ENCODE measurements at places on chromosomes 2 and 18.

DNA sequence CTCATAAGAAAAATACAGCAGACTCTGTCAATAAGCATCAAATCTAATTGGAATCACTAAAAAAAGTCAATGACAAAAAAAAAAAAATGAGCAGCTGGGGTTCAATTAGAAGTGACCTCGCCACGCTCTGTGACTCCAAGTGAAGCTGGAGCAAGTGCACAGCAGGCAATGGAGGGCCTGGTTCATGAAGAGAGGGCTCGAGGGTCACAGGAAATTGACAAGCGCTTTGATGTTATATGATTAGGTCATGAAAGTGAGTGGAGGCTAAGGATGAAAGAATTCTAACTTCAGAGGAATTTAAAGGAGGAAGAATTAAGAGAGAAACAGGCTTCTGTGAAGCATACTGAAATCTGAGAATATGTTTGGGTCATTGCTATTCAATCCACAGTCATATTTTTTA is 85.4 kb upstream of the TMEM18 start:
- peaks cover 90% of the 10 kb centered on the region for H3K27me3 ChIP-seq
- DNase-seq: no peak
- H3K4me1 ChIP-seq: no peaks in the 10 kb centered on the region
- no peaks in the 10 kb centered on the region for H3K36me3 ChIP-seq
- no peak overlapping the region for H3K4me3 ChIP-seq

DNA sequence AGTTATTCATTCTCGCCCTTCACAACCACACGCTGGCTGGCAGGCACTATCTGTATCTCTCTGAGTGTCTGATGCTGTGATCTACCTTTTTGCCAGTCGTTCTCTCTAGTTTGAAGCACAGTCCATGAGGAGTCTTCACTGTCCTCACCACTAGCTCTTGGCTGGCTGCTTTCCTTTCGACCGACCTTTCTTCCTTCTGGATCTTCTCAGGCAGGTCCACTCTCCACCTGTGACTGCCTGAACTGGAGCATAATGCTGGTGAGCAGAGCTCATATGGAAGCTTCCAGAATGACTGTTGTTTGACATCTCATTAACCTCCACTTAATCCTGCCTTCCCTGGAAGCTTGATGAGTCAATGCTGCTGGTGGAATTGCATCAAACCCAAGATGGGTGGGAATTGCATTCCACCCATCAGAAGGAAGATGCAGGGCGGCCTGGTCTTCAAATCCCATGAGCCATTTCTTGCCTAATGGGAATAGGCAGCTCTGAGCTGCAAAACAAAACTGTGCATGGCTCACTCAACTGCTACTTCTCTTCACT is 283.5 kb upstream of the HDAC4 start:
- no peak overlapping the region for H3K4me3 ChIP-seq
- H3K27me3 ChIP-seq: peaks cover 92% of the 10 kb centered on the region
- no peaks in the 10 kb centered on the region for H3K4me1 ChIP-seq
- H3K36me3 ChIP-seq: no peaks in the 10 kb centered on the region
- H3K27ac ChIP-seq: no peak overlapping the region
- no peak for DNase-seq

DNA sequence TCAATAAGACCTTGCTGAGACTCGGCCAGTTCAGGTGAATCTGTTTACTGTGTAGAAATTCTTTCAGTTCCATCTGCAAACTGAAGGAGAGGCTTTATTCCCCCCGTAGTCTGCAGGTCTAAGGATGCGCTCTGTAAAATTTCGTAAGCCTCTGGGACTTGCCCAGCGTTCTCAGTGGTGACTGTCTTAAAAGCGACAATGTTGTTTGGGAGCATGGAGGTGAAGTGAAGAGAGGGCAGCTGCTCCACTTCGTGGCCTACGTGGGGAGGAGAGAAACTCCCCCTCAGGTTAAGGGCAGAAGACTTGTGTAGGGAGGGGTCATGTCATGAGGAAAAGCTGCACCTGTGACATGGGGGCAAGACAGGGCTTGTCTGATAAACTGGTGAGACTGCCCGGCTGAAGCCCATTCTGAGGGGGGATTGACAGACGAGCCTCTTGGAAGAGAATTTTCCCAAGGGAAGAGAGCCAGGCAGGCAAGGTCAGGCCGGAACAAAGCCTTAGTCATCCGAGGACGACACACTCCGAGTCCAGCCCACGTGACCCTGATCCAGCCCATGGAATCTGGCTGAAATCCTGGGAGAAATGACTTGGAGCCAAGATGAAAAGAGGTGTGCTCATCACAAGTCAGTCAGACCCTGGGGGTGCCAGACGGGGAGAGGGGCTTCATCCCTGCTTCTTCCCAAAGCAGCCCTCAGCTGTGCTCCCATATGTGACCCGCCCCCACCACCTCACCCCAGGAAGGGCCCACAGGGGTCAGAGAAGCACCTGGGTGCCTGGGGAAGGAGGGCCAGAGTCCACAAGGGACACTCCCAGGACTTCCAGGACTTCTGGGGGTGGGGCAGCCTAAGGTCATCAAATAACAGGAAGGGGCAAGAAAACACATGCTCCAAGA is 88.5 kb upstream of the SH3BP4 start:
- H3K27me3 ChIP-seq: no peaks in the 10 kb centered on the region
- H3K4me1 ChIP-seq: peaks cover 9% of the 10 kb centered on the region
- DNase-seq: peak; percentile 49
- no peak overlapping the region for H3K4me3 ChIP-seq
- H3K36me3 ChIP-seq: no peaks in the 10 kb centered on the region
- no peak overlapping the region for H3K27ac ChIP-seq

DNA sequence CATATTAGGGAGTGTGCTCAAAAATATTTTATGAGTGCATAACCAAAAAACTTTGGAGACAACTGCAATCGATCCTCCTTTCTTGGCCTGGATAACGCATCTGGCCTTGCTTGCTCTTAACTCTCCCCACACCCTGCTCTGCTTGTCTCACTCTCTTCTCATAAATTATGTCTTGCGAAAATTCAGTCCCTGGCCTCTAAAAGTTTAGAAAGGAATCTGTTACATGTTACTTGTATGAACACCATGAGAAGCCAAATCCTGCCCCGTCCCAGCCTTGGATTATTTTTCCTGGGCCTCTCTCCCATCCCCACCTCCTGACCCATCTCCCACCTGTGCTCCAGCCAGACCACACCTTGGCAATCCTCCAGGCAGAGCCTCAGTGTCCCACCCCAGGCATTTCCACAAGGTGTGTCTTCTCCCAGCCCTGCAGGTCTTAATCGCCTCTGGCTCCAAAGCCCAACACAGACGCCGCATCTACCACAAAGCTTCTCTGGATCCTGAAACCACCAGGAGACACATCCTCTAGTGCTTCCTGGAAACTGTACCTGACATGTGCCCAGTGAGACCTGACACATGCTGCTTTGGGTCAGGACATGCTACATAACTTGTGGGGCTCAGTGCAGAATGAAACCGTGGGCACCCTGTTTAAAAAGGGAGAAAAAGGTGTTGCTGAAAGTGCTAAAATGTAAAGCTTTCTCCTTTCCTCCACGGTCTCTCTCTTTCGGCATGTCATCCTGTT is 99.6 kb upstream of the ST3GAL5 start:
- H3K27ac ChIP-seq: no peak overlapping the region
- no peaks in the 10 kb centered on the region for H3K27me3 ChIP-seq
- H3K36me3 ChIP-seq: no peaks in the 10 kb centered on the region
- no peaks in the 10 kb centered on the region for H3K4me1 ChIP-seq
- no peak for DNase-seq

GRCh38 chr18:2222270-2223185 is 348.8 kb downstream of the METTL4 start:
- peak; percentile 64 for DNase-seq
- H3K4me1 ChIP-seq: peaks cover 11% of the 10 kb centered on the region
- H3K27me3 ChIP-seq: no peaks in the 10 kb centered on the region
- H3K36me3 ChIP-seq: no peaks in the 10 kb centered on the region
- H3K27ac ChIP-seq: peak overlapping the region; percentile 47

GRCh38 chr2:174312581-174313234 is 22.0 kb upstream of the SP9 start:
- H3K4me3 ChIP-seq: no peak overlapping the region
- H3K36me3 ChIP-seq: no peaks in the 10 kb centered on the region
- DNase-seq: no peak
- no peaks in the 10 kb centered on the region for H3K4me1 ChIP-seq
- H3K27ac ChIP-seq: no peak overlapping the region

GRCh38 chr2:56191617-56192016 is 7.8 kb downstream of the CCDC85A start:
- no peaks in the 10 kb centered on the region for H3K36me3 ChIP-seq
- H3K4me1 ChIP-seq: 0 out of 2 replicates have a peak, but pooled peaks cover 7% of the 10 kb centered on the region
- H3K27me3 ChIP-seq: peaks cover 82% of the 10 kb centered on the region
- H3K27ac ChIP-seq: no peak overlapping the region

DNA sequence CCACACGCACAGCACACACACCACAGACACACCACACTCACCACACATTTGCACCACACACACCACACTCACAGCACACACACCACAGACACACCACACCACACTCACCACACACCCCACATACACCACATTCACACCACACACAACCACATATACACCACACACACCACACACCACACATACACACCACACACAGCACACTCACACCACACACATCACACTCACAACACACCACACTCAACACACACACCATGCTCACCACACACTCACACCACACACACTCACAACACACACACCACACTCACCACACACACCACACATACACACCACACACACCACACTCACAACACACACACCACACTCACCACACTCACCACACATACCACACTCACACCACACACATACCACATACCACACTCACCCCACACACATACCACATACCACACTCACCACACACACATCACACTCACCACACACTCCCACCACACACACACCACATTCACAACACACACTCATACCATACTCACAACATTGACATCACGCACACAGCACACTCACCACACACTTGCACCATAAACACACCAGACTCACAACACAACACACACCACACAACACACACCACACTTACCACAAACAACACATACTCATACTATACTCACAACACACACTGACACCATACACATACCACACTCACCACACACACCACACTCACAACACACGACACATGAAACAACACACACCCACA is 60.0 kb downstream of the SDC1 start:
- no peak overlapping the region for H3K4me3 ChIP-seq
- H3K27ac ChIP-seq: no peak overlapping the region
- H3K27me3 ChIP-seq: no peaks in the 10 kb centered on the region
- H3K4me1 ChIP-seq: peaks cover 37% of the 10 kb centered on the region

- DNase-seq: no peak
- no peak overlapping the region for H3K27ac ChIP-seq
- H3K27me3 ChIP-seq: no peaks in the 10 kb centered on the region
Observed at GRCh38 chr2:218713922-218714321, 3.3 kb downstream of the TTLL4 start.

- no peak overlapping the region for H3K27ac ChIP-seq
- H3K27me3 ChIP-seq: no peaks in the 10 kb centered on the region
- peaks cover 13% of the 10 kb centered on the region for H3K4me1 ChIP-seq
- DNase-seq: peak; percentile 48
- H3K4me3 ChIP-seq: no peak overlapping the region
- H3K36me3 ChIP-seq: no peaks in the 10 kb centered on the region
Observed at GRCh38 chr2:56444339-56444738, 260.5 kb downstream of the CCDC85A start.

DNA sequence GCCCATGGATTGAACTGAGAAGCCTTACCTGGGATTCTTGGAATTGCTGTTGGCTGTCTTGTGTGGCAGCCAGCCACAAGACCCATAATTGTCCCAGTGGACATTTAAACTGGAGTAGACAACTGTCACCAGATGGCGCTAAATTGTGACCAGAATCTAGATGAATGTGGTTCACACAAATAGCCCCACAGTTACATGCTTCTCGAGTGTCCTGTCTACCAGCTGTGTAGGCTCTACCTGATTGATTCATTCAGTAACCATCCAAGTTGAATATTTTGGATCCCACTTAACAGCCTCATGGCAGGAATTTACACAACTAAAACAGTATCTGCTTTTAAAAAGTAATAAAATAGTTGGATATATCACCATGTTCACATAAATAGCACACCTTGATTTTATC is 73.2 kb downstream of the MAP4K4 start:
- H3K36me3 ChIP-seq: 0 out of 2 replicates have a peak, but pooled peaks cover 6% of the 10 kb centered on the region
- H3K4me1 ChIP-seq: peaks cover 25% of the 10 kb centered on the region
- no peak overlapping the region for H3K27ac ChIP-seq
- H3K27me3 ChIP-seq: no peaks in the 10 kb centered on the region
- H3K4me3 ChIP-seq: no peak overlapping the region

- H3K36me3 ChIP-seq: no peaks in the 10 kb centered on the region
- H3K4me1 ChIP-seq: peaks cover 24% of the 10 kb centered on the region
- peak overlapping the region; percentile 32 for H3K27ac ChIP-seq
- no peaks in the 10 kb centered on the region for H3K27me3 ChIP-seq
Observed at GRCh38 chr18:73752965-73753364, 394.7 kb downstream of the FBXO15 start.

GRCh38 chr2:147659051-147659450 is 185.8 kb upstream of the ACVR2A start:
- H3K27ac ChIP-seq: no peak overlapping the region

GRCh38 chr2:190636361-190636760 is 12.5 kb upstream of the NAB1 start:
- H3K36me3 ChIP-seq: no peaks in the 10 kb centered on the region
- H3K4me3 ChIP-seq: no peak overlapping the region
- DNase-seq: peak; percentile 73
- no peak overlapping the region for H3K27ac ChIP-seq

- peaks cover 33% of the 10 kb centered on the region for H3K4me1 ChIP-seq
- H3K27me3 ChIP-seq: no peaks in the 10 kb centered on the region
- 0 out of 2 replicates have a peak, but pooled peaks cover 4% of the 10 kb centered on the region for H3K36me3 ChIP-seq
- DNase-seq: peak; percentile 69
- no peak overlapping the region for H3K4me3 ChIP-seq
Observed at GRCh38 chr2:26352892-26353291, 6.3 kb upstream of the ADGRF3 start.

- peak; percentile 75 for DNase-seq
- peak overlapping the region; percentile 50 for H3K27ac ChIP-seq
- peak overlapping the region; percentile 38 for H3K4me3 ChIP-seq
- H3K36me3 ChIP-seq: no peaks in the 10 kb centered on the region
Observed at GRCh38 chr2:3523551-3524041, 4.3 kb upstream of the ADI1 start.

DNA sequence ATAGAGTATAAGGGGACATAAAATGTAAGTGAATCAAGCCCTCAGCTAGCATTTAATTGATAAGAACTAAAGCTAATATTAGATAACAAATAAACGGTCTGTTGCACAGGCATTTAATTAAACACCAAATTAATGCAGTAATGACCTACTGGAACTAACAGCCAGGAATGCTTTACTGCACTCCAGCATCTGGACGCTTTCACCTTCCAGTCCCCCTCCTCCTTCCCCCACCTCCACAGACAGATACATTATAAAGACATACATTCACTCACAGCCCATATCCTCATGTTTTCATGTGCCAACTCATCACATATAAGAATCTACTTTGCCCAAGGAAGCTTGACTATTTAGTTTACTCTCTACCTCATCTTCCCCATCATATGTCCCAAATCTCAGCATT is 337.4 kb upstream of the PIK3C3 start:
- no peak overlapping the region for H3K4me3 ChIP-seq
- DNase-seq: no peak
- no peaks in the 10 kb centered on the region for H3K27me3 ChIP-seq
- no peaks in the 10 kb centered on the region for H3K36me3 ChIP-seq
- no peaks in the 10 kb centered on the region for H3K4me1 ChIP-seq

GRCh38 chr2:138132108-138132507 is 167.8 kb downstream of the HNMT start:
- no peaks in the 10 kb centered on the region for H3K27me3 ChIP-seq
- H3K4me3 ChIP-seq: no peak overlapping the region
- H3K4me1 ChIP-seq: no peaks in the 10 kb centered on the region
- H3K36me3 ChIP-seq: no peaks in the 10 kb centered on the region
